ENCODE measurements at places on chromosomes 6 and 20.

DNA sequence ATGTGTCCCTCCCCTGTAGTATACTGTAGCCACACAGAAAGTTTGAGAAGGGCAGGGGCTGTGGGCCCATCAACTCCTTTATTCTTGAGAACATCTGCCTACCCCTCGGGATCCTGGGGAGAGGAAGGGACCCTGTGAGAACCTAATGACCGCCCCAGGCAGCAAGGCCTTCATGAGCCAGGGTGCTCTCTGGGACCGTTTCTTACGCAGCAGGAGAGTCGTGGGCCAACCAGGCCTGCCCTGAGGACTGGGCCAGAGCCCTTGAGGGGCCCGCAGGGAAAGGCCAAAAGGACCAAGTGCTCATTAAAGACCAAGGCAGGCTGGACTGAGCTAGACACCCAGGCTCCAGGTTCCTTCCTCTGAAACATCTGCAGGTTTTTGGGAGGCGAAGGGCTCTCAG lies 5.2 kb downstream of the SGK2 start:
- DNase-seq: no peak

DNA sequence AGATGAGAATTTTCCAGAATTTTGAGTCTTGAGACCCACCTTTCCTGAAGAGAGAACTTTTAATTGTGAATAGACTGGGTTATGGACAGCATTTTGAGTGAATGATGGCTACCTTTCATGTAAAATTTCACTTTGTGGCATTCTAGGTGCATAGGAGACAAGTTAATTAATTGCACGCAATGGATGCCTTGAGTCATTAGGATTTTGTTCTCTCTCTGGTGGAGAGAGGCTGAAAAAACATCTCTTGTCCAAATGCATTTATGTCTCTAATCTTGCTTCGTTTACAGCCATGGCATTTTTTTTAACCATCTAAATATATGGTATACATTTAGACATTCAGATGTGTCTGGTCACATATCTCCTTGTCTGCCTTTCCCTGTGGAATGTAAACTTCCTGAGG lies 3.1 kb downstream of the RHAG start:
- no peak for DNase-seq

DNA sequence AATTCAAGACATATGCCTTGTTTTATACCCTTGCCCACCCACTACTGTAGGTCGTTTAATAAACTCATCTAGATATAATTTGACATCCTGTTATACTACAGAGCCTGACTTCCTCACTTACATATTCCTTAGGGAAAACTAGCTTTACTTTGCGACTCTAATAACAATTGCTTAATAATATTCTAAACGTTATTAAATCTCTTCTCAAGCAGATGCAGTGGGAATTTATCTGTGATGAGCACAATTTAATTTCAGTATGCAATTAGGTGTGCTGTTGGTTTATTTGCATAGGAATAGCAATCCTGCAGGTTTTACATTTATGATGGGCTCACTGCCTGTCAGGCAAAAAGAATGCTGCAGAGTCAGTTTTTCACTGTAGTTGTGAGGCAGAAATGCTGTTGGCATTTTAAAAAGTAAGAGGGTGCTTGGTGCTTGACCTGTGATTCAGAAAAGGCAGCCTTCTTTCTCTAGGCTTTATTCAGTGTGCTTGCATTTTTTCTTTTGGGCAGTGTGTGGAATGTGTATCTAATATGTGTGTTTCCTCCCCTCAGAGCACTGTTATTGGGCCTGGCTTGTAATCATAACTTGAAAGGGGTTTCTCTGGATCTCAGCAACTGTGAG lies 152.3 kb upstream of the SCGN start:
- DNase-seq: no peak

DNA sequence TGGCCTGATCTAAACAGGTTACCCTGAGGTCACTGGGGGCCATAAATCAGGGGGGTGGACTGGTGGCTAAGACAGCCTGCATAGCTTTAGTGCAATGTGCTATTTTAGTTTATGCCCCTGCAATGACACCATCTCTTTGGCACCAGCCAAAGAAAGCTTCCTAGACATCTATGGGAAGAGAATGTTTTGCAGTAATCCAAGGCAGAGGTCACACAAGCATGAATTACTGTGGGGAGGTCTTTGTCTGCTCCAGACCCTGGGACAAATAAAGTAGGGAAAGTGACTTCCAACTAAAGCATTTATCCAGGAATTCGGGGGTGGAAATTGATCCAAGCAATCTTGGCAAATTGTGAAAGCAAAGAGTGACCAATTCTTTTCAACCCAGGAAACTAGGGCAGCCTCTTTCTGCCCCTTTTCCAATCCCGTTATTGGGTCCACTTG lies 5.3 kb downstream of the RIPOR2 start:
- DNase-seq: no peak

Measured in NCI-H1092 (cell line).